ENCODE measurements at places on chromosomes 1 and 21. TPM values are rescaled to one million over a fixed set of nuclear protein-coding genes. Genes with fewer than 3 reads are reported as not detected.

Gene RYR2
- not detected for total RNA-seq

Gene USP21
- 5.5 TPM for total RNA-seq

Gene VWA5B1
- not detected for total RNA-seq

Gene RHEX
- not detected for total RNA-seq

Gene PRAMEF6
- not detected for total RNA-seq

Gene C1QB
- total RNA-seq = not detected

All from epithelial cell of umbilical artery (primary cell).